ENCODE measurements at places on chromosomes 5 and 9.

DNA sequence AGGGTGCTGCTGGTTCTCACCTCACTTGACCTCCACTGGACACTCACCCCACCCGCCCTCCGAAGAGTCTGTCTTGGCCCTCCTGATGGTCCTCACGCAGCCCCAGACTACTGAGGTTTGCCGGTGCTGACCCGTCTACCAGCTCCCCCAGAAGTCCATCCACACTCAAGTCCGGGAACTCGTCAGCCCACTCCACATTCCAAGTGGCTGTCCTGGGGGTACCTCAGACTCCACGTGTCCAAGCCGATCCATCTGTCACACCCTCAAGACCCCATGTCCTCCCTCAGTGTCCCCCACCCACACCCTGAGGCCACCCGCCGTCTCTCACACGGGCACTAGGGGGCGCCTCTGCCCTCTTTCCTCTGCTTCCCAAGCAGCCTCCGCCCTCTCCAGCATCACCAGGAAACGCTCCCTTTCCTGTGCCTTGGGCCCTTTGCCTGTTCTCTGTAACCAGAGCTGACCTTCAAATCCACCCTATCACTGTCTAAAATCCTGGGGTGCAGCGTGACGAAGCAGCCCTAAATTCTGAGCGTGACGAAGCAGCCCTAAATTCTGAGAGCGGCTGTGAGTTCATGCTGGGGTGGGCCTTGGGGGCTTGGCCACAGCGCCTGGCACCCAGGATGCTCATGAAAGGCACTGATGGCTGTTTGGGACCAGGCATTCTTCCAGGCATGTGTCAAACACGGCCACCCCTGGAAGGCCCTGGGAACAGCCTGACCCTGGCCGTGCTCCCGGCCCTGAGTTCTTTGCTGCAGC lies 95.7 kb downstream of the KCNT1 start:
- DNase-seq, result peak; percentile 40

DNA sequence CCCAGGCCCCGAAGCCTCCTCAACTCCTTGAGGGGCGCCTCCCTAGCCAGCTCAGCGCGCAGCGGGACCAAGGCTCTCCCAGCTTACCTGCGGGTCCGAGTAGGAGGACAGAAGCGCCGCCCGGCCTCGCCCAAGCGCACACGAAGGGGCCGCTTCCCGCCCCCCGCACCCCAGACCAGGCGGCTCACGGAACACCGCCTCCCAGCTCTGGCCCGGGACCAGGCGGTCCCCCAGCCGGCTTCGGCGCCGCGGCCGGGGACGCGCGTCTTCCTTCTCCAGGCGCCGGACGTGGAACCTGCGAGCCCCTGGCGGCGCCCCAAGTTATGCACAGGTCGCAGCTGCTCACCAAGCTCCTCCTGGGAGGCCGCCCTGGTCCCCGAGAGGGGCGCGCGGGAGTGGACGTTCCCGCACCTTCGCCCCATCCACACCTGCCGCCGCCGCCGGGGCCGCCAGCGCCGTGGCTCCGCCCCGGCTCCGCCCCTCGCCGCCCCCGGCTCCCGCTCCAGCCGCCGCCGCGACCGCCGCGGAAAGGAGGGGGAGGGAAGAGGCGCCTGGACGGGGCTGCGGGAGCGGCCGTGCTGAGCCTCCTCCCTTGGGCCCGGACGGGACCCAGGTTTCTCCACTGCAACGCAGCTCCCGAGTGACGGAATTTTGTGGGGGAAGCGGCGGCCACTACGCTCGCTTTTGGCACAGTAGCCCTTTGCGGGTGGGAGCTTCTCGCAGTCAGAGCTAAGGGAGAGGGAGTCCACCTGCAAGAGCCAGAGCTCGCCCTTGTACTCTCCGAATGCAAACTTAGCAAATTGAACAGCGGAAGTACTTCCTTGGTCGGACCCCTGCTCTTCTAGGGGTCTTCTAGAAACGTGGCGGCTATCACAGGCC lies 77.5 kb upstream of the IFNE start:
- peak; percentile 82 for DNase-seq

DNA sequence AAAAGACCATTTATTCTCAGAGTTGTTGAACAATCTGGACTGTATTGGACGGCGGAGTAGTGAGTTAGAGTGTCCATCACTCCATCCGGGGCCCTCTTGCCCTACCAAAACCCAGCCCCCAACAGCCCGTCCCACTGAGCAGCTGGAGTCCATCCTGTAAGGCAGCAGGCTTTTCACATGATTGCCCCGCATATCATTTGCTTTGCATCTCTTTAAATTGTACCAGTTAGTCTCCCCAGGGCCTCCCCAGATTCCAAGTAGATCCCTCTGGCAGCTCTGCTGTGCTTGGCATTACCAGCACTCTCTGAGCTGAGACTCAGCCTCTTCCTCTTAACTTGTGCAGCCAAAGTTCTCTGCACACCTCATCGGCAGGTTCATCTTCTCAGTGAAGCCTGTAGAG lies 48.6 kb upstream of the ADCY2 start:
- no peak for DNase-seq

- no peak for DNase-seq
Observed at GRCh38 chr9:120904061-120904977, 22.3 kb downstream of the TRAF1 start.

Data from adipocyte (in vitro differentiated cells).